ENCODE measurements at places on chromosomes 1 and 21.
A peak's percentile ranks its signal among the peaks of the same experiment; 100 is the strongest.

DNA sequence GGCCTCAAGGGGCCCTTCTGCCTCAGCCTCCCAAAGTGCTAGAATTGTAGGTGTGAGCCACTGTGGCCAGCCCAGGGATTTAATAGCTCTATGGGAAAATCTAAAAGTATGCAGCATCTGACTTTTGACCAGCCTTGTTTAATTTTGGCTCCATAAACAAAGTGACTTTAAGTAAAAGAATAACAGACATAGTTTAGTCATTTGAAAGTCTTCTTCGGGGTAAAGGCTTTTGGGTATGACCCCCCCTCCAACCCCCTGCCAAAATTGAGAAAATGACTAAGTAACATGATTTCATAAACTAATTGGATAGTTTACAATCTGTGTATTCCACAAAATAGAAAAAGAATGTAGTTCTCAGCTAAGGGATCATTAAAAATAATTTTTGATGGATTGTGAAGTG lies 17.0 kb downstream of the GPBP1L1 start:
- no peak for DNase-seq

- no peak for DNase-seq
Measured at GRCh38 chr1:147676311-147677085, 6.2 kb upstream of the ACP6 start.

GRCh38 chr1:193189442-193190095 lies 3.2 kb upstream of the B3GALT2 start:
- no peak for DNase-seq

GRCh38 chr1:178461701-178462100 lies 35.1 kb downstream of the CLEC20A start:
- DNase-seq = no peak

GRCh38 chr1:45730075-45730779 lies 20.2 kb downstream of the IPP start:
- DNase-seq = no peak

- DNase-seq = no peak
Measured at GRCh38 chr1:198901266-198901665, 262.4 kb downstream of the PTPRC start.

DNA sequence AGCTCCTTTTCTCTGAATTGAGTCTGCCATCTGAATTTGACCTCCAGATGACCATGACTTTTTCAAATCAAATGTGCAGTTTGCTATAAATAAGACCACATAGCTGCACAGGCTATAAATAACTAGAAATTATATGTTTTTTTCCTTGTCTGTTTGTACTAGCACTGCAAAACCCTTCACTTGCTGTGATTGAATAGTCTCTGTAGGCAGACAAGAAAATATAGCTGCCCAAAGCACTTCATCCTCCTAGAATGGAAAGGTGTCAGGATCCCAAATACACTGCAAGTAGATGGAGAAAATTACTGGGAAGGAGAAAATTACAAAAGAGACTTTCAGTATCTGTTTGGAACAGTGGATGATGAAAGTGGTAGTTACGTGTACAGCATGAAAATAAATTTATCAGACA lies 175.8 kb downstream of the APP start:
- DNase-seq = no peak

DNA sequence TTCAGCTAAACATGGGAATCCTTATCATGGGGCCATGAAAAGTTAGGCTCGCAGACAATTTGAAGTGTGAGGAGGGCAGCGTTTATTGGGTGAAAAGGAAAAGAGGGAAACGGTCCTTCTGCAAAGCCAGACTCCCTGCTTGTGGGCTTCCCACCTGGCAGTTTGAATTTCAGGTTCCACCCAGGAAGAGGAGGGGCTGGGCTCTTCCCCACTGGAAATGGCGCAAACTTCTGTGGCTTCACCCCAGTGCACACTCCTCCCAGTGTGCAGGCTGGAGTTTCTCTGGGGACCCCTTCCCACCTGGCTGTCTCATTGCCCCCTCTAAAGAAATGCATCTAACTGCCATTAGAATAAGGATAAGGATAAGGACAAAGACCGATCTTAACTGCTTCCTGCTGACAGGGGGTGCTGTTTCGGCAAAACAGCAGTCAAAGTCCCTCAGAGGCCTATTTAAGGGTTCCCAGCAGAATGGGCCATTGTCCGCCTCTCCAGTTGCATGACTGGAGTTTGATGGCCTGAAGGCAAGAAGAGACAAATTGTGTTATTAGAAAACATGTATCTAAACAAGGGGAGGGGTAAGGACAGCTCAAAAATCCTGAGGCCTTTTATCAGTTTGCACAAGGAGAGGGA lies 20.4 kb downstream of the AIM2 start:
- DNase-seq = no peak

DNA sequence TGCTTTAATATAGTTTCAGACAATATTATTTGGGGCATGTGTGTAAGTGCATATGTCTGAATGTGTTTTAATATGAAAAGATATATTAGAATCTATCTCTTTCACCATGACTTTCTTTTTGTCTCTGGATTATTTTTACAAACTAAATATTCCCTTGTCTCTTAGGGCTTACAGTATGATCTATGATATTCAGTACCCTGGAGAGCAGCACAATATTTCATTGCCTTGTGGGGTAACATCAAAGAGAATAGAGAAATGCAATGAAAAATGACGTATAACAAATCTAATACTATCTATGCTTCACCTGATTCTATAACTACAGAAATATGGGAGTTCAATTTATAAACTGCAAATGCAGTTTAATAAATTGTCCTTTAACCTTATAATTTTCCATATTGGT lies 2084.5 kb downstream of the MRPL39 start:
- peak; percentile 13 for DNase-seq

GRCh38 chr1:69777971-69778370 lies 210.2 kb downstream of the LRRC7 start:
- no peak for DNase-seq

DNA sequence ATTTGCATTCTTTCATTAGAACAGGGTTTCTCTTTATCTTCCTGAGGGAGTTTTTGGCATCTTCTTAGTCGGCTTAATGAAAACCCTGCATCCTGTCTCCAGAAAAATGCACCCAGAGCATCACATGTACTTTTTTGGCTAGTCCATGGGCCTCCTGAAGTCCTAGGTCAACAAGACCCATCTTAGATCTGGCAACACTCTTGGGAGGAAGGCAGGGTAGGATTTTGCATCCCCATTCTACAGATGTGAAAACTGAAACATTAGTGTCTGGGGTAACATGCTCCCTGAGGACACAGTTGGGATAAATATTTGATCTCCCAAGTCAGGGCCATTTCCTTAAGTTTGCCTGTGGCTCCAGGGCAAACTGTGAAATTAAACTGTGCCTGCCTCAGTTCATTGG lies 40.0 kb upstream of the HMGB4 start:
- no peak for DNase-seq

- peak; percentile 78 for DNase-seq
Measured at GRCh38 chr1:40625076-40625475, 40.4 kb downstream of the RIMS3 start.

DNA sequence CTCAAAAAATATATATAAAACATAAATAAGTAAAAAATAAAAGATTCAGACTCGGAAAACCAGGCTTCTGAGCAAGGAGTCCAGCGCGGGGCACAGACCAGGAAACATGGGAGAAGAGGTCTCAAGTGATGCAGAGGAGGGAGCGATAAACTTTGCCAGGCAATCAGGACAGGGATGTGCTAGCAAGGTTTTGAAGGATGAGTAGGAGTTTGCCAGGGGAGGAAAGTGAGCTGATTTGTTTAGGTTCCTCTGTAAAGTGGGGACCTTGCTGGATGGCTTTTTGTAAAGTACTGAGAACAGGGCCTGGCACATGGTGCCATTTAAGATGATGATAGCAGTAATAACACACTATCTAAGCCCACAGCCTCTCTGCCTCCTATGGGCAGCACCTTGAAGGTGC lies 86.1 kb downstream of the SPSB1 start:
- no peak for DNase-seq

DNA sequence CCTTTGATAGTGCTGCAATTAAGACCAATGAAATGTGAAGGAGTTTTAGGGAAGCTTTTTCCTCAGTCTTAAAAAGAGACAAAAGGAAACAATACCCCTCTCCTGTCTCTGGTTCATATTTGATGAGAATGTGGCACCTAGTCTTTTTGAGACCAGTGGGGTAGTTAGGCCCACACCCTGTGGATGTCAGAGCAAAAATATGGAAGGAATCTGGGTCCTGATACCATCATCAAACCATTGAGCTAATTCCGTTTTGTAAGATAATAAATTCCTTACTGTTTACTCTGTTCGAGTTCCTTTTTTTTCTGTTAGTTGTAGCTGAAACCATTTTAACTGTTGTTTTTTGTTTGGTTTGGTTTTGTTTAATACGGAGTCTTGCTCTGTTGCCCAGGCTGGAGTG lies 33.3 kb downstream of the PTPRC start:
- DNase-seq = no peak

DNA sequence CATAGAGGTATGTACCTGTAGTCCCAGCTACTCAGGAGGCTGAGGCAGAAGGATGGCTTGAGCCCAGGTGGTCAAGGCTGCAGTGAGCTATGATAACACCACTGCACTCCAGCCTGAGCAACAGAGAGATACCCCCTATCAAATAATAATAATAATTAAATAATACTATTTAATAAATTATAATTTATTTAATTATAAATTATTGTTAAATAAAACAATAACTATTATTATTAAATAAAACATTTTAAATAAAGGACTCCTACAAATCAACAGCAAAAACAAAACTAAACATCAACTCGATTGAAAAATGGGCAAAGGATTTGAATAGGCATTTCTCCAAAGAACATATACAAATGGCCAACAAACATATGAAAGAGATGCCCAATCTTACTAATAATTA lies 65.8 kb upstream of the TBX15 start:
- no peak for DNase-seq

DNA sequence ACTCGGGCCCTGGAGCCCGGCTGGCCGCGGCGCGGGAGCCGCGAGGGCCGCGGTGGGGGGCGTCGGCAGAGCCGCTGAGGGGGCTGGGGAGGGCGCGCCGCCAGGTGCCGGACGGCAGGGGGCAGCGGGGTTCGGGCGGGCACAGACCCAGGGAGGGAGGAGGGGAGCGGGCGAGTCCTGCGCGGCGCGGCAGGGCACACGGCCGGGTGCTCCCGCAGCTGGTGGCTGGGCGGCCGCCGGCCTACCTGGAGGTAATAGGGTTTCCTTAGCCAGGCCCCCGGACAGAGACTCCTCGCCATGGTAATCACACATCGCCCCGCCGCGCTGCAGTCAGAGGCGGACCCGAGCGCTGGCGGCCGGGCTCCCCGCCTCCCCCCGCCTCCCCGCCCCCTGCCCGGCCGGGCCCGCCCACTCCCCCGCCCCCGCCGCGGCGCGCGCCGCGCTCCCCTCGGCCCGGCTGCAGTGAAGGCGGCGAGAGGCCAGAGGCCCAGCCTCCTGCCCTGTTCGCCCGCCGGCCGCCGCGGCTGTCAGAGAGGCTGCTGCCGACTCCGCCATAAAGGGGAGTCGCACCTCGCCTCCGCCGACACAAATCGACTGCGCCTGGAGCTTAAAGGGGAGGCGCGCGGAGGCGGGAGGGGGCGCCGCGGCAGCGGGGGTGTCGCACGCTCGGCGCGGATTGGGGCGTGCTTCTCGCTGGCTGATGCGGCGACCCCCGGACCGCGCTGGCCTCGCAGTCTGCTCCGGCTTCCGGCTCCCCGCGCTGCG lies at the start of gene DIPK1A:
Gene DIPK1A (minus strand): TSS at position 332 of the 765 bp plus-strand sequence. CDS start 33 bp downstream, at position 299.
- DNase-seq = peak; percentile 76

DNA sequence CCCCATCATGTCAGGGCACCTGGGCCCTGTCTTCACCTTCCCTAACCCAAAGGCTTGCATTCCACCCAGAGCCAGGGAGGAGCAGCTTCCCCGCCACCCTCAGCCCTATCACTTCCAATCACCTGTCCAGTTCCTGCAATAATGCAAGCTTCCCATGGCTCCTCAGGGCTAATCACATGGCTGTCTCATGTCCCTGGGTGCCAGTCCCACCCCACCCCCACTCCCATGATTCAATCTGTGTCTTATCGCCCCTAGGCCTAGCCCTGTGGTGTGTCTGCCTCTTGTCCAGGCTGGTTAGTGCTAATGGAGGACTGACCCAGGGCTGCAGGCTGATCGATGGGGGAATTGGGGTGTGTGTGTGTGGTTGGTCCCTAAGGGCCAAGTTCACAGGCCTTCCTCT lies 11.0 kb upstream of the PEAR1 start:
- no peak for DNase-seq

- DNase-seq = no peak
Measured at GRCh38 chr1:11294951-11295350, 22.0 kb downstream of the UBIAD1 start.

- DNase-seq = peak; percentile 90
Measured at GRCh38 chr21:44297525-44298290, 2.1 kb upstream of the PFKL start.

DNA sequence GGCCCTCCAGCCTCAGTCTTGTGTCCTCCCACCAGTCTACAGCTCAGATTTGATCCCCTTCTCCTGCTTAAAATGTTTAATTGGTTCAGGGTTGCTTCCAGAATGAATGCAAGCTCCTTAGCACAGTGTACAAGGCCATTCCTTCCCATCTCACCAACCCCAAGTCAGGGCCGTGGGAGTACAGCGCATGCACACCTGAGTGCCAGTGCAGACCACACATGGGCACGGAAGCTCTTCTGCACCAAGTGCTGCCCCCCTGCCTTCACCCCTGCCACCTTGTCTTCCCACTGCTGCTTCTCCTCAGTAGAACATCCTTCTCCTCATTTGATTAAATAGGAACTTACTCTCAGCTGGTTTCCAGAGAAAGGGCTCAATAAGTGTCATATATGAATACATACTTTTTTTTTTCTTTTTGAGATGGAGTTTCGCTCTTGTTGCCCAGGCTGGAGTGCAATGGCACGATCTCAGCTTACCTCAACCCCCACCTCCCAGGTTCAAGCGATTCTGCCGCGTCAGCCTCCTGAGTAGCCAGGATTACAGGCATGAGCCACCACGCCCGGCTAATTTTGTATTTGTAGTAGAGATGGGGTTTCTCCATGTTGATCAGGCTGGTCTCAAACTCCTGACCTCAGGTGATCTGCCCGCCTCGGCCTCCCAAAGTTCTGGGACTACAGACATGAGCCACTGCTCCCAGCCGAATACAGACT lies 9.3 kb downstream of the PMF1 start:
- no peak for DNase-seq

DNA sequence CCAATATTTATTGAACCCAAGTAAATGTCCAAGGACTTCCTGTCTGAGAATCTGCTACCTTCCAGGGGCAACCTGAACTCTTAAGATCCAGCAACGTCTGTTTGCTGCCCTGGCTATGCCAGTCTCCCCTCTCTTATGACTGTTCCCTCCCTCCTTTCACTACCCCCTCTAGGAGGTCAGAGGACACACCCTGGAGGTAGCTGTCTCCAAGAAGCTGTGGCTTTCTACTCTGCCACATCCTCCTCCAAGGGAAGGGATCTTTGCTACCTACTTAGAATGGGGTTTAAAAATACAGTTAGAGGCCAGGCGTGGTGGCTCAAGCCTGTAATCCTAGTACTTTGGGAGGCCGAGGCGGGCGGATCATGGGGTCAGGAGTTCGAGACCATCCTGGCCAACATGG lies 3.6 kb upstream of the SMPDL3B start:
- no peak for DNase-seq

DNA sequence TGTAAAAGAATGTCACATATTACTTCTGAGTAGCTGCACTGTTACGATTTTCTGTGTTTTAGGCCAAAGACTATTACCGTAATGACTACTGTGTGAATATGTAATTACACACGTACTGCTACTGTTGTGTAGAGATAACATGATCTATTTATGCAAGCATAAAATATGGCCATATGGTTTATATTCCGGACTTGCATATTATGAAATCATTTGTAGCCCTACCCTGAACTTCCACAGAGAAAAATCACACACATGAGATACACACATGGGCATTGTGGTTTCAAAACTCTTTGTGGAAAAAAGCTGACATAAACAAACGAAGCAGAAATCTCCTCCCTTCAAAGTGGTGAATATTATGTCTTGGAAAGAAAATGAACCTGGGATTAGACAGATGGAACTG lies 373.0 kb upstream of the ADAMTS5 start:
- no peak for DNase-seq

GRCh38 chr1:93591676-93592550 lies 89.7 kb downstream of the BCAR3 start:
- DNase-seq = peak; percentile 42
